Panc1 (cell line): ENCODE measurements at places on chromosomes 7 and 10. TPM values are rescaled to one million over a fixed set of nuclear protein-coding genes. Genes with fewer than 3 reads are reported as not detected.

- DNase-seq, result no peak
Observed at GRCh38 chr10:68075550-68076004, 494 bp upstream of the HERC4 start.

GRCh38 chr7:152759949-152760853 lies 649 bp downstream of the ACTR3B start:
- DNase-seq, result no peak

- no peak for DNase-seq
Observed at GRCh38 chr7:112060625-112061024, 145.6 kb downstream of the DOCK4 start.

- DNase-seq, result no peak
Observed at GRCh38 chr7:82413237-82413636, 30.3 kb downstream of the CACNA2D1 start.

GRCh38 chr7:26592011-26592410 lies 272.4 kb downstream of the SKAP2 start:
- no peak for DNase-seq

DNA sequence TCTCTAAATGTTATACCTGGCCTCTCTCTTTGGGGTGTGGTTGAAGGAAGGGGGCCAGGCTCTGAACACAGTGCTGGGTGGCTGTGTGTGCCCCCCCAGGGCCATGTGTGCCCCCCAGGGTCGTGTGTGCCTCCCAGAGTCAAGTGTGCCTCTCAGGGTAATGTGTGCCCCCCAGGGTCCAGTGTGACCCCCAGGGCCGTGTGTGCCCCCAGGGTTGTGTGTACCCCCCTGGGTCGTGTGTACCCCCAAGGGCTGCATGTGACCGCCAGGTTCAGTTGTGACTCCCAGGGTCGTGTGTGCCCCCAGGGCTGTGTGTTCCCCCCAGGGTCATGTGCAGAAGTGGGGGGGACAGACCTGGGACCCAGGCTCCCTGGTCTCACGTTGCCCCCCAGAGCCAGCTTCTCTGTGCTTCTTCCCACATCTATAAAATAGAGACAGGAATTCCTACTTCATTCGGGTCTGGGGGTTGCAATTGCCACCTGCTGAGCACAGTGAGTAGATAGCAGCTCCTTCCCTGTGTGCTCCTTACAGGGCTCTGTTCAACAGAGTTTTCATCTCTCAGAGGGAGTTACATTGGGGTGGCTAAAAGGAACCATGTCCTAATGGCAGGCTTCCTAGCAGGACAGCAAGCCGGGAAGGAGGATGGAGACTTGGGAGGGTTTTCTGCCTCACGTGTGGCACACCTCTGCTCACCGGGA lies 40.7 kb upstream of the AQP1 start:
- no peak for DNase-seq

DNA sequence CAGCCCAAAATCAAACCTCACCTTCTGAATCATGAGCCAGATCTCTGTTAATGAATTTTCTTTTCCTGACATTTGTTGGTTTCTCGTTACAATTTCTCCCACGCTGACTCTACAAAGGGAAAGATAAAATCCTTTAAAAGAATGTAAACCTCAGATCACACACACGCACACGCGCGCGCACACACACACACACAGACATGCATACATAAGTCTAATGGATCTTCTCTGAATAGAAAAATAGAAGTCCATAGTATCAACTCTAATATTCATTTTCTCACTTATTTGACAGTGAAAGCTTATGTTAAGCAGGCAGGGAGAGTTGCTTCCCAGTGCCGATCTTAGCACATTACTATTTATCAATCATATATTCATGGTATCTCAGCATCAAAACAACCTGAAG lies 1.4 kb downstream of the ETV1 start:
- no peak for DNase-seq

GRCh38 chr10:102677331-102678067 lies 33.2 kb downstream of the TRIM8 start:
- DNase-seq, result no peak

RAB19 gene
- 0.92 TPM for total RNA-seq

SPDYE8 gene
- total RNA-seq, result not detected

CNNM1 gene
- total RNA-seq, result 16.6 TPM

CYP2C8 gene
- 0.26 TPM for total RNA-seq

ADCYAP1R1 gene
- total RNA-seq, result not detected

HSPA12A gene
- 7.7 TPM for total RNA-seq

RADIL gene
- total RNA-seq, result 1.3 TPM
